D721Med (cell line): ENCODE measurements at places on chromosomes 16 and 17.

DNA sequence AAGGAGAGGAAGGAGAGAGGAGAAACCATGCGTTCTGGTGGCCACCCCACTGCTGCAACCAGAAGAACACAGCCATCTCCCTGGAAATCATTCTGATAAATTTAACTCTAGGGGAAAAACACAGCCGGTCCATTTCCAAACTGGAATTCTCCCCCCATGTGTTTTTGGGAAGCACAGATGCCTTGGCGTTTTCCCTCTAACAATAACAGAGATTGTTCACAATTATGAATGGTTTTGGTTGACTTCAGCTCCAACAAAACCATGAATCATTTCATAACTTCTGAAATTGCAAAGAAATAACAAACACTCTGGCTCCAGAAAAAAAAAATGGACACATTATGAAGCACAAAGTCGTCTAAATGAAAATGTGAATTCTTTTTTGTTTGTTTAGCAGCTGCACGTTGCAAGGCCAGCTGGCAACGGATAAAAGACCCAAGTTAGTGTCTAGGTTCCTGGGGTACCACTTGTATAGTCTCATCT lies 46.2 kb downstream of the GNAO1 start:
- DNase-seq, result no peak

- no peak for DNase-seq
Observed at GRCh38 chr17:62380253-62380652, at the start of gene EFCAB3. EFCAB3 (plus strand) TSS chr17:62380553; CDS start chr17:62382980, 2,427 bp downstream.

GRCh38 chr17:78174870-78175642 lies 6.7 kb downstream of the SYNGR2 start:
- DNase-seq, result no peak

GRCh38 chr17:80104956-80105375 lies 3.6 kb downstream of the GAA start:
- DNase-seq, result no peak

DNA sequence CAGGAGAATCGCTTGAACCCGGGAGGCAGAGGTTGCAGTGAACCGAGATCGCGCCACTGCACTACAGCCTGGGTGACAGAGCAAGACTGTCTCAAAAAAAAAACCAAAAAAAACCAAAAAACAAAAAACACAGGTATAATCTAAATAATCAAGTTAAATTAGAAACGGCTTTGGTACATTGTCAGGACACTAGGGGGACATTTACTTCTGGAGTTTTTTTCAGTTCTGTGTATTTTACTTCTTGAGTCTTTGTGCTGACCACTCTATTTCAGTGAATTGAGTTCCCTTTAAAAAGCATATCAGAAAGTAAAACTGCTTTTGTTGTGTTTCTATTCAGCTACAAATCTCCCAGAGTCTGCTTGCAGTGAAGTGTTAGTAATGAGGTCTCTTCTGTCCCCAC lies 36.3 kb downstream of the DHRS7B start:
- DNase-seq, result no peak

- no peak for DNase-seq
Observed at GRCh38 chr17:864315-864714, 82.2 kb downstream of the MRM3 start.

DNA sequence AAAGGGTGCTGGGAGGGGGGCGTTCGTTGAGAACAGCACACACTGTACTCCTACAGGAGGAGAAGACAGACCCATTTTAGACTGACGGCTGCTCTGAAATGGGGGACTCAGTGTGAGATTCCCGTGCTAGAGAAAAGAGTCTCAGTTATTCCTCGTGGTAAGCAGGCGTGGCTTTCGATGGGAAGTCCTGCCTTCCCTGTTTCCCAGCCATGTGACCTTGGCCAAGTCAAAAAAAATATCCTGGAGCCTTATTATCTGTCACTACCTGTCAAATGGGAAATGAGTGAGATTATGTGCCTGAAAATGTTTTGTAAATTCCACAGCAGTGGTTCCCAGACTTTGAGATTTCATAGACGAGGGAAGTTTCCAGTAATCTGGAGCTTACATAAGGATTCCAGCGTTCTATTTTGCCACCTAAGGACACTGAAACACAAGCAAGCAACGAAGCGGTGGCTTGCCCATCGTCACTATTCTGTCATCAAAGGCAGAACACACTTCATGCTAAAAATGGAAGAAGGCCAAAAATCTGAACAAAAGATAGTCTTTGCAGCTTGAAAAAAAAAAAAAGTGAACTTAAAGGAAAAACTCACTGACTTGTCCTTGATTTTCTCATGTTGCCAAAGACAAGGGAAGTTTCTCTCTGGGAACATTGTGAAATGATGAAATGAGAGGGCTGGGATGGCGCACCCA lies 253.4 kb upstream of the RPL38 start:
- no peak for DNase-seq

DNA sequence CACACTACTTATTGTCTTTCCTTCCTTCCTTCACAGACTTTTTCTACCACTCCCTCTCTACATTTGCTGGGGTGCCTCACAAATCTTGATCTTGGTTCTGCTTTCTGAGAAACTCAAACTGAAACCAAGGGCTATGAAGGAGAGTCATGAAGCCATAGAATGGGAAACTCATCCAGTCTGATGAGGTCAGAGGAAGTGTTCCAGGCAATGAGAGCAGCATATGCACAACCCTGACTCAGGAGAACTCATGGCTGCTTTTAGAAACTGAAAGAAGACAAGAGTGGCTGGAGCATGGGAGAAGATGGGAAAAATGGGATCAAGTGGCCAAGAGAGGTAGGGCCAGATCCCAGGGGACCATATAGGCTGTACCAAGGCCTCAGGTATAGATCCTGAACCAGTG lies 130.0 kb upstream of the TOX3 start:
- DNase-seq, result no peak

DNA sequence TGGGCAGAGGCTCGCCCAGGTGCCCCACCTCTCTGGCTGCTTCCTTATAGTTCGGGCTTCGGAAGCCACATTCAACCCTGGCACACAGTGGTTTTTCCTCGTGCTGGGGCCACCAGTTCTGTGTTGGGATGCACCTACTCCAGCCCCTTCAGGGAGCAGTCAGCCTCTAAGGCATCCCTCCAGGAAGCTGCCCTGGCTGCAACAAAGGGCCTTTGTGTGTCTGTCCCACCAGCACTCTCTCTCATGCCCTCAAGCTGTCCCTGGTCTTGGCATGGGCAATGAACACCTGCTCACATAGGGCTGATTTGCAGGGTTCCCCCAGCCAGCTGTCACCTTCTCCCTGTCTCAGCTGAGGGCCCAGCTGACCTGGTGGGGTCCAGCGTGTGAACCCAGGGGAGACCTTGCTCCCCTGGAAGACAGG lies 754 bp upstream of the NOXO1 start:
- DNase-seq, result no peak
